ENCODE measurements at places on chromosomes 4 and X.

- no peak for DNase-seq
Observed at GRCh38 chrX:40108162-40108958, 10.6 kb upstream of the BCOR start.

DNA sequence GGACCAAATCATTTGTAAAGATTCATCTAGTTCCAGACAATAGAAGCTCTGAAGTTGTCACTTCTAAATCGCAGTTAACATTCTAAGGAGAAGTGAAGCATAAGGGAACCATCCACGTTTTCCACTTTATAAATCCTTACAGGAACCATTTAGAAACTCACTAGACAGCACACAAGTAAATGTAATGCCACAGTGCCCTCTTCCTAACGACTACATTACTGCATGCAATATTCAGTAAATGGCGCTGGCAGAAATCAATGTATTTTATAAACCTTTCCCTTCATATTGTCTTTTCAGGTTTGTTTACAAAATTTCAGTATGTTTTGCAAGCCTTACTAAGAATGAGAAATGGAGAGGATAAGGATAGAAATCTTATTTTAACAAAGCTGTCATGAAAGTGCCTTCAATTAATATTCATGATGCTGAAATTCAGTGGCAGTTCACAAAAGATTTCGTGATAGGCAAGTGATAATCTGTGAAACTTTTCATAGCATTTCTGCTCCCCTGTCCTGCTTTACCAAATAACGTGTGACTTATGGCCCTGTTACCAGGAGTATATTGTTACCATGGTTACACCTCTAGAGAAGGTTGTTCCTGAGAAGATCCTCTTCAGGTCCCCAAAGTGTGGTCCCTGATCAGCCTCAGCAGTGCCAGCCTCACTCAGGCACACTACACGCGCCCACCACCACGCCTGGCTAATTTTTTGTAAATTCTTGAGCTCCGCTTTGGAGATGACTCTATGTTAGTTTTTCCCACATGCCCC is 54.2 kb downstream of the TMA16 start:
- peak; percentile 65 for DNase-seq

DNA sequence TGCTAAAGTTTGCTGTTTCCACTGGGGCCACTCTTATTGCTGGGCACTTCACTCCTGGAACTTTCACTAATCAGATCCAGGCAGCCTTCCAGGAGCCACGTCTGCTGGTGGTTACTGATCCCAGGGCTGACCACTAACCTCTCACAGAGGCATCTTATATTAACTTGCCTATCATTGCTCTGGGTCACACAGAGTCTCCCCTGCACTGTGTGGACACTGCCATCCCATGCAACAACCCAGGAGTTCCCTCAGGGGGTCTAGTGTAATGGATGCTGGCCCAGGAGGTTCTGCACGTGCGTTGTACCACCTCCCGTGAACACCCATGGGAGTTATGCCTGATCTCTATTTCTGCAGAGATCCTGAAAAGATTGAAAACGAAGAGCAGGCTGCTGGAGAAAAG is 41.8 kb upstream of the IQSEC2 start:
- no peak for DNase-seq

DNA sequence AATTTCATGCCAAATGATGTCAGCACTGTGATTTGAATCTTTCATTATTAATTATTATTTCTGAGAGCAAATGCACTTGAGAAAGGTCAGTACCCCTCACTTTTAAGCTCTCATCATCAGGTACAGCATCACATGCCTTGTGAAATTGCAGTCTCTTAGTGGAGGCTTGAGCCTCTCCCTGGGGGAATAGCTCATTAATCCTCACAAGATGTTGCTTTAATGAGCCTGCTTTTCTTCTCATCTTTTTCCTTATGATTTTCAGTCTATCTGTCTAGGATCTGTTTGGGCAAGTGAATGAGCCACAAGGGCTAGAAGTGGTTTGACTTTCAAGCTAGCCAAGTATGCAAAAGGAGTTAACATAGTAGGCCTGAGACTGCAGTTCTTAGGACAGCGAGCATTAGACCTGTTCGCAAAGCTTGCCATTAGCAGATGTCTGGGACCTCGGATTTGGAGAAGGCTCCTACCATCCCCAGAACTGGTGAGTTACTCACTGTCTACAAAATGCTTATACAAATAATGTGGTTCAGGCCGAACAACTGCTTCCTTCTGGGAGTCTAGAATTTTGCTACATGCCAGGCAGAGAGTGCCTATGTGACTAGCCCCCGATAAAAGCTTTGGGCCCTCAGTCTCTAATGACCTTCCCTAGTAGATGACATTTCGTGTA is 174.5 kb downstream of the IL15 start:
- no peak for DNase-seq

GRCh38 chrX:155544881-155545280 is 67.9 kb downstream of the TMLHE start:
- DNase-seq = no peak

- DNase-seq = no peak
Observed at GRCh38 chr4:151389311-151389710, 19.7 kb upstream of the FHIP1A start.

- no peak for DNase-seq
Observed at GRCh38 chr4:96524311-96524875, 684.5 kb downstream of the PDHA2 start.

GRCh38 chr4:83561381-83561780 is 25.5 kb downstream of the GPAT3 start:
- peak; percentile 9 for DNase-seq

DNA sequence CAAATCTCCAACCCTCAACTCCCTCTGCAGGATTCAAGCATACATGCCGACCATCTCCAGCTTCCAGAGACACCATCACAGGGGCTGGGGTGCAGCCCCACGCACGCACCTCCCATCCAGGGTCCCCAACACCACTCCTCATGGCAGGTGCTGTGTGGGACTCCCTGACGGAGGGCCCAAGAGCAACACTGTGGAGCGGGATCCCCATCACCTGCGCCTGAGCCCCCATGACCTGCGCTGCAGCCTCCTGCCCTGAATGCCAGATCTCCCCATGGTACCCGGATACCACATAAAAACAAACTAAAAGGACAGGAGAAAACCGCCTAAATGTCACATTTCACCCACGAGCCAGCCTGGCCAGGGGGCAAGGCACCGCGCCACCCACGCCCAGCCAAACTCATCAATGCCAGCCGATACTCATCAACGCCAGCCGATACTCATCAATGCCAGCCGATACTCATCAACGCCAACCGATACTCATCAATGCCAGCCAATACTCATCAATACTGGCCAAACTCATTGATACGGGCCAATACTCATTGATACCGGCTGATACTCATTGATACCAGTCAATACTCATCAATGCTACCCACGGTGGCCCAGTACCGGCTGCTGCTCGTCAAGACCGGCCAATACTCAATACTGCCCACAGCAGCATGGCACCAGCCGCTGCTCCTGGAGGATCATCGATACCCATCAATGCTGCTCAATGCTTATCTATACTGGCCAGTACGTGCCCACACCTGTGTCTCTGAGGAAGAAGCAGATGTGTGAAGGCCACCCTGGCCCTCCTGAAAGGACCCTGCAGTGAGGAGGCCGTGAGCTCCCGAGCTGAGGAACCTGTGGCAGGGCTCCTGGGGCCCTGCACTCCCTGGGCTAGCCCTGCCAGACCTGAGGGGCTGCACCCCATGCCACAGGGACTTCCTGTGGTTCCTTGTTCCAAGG is 6.2 kb downstream of the CTBP1 start:
- DNase-seq = no peak

DNA sequence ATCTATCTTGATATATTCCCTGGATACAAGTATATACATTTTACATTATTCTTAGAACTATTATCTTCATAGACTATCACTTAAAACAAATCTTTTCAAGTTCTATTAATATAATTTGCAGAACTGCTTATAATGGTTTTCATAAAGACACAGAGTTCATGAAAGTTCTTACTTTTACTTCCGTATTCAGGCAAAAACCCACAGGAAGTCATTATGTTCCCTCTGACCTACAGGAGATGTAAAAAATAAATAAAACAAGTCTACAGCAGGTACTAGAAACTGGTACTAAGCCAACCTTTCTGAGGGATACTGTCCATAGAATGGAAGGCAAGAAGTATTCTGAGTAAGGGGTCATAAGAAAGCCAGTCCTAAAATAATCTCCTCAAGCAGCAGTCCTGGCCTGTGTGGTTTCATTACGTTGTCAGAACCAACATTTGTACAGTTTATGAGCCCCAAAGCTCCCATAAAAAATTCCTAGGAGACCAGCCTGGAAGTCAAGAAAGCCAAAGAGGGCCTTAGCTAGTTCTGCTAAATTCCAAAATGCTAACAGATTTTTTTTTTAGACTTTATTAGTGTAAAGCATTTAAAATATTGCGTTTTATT is 68.6 kb downstream of the CAMK2D start:
- peak; percentile 43 for DNase-seq

DNA sequence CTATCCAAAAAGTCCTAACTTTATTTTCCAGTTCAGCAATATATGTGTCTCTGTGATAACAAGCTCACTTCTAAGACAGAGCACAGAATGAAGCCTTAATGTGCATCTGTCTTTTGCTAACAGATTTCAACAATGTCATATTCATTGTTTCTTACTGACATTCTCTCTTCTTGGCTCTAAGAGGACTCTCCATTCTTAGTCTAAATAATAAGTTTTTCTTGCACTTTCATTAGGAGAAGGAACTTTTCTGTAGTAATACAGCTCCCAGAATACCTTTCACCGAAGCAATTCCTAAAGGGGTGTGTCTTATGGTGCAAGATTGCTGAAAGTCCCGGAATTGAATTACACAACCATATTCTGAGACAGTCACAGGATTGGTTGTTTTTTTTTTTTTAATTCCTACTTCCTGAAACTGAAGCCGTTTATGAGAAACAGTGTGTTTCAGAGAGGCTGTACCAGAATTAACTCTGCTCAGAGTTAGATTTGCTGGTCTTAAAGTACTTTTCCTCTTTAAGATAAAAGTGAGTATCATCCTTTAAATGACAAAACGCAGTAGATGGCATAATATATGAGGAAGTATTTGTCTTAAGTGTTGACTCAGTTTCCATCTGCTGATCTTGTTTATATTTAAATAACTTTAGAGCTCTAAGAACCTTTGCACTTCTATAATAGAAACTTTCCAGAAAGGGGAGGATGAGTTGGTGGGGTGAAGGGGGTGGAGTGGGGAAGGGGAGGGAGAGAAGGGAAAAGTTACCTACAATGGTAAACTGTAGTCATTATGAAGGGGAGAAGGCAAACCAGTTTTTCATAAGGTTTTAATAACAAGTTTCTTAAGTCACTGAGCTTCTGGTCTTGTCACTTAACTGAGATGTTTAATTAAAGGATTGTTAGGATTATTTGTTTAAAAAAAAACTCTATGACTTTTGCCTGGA is at the start of gene ALPK1:
Gene ALPK1 (plus strand): TSS at position 421 of the 932 bp plus-strand sequence.
- DNase-seq = peak; percentile 54

GRCh38 chr4:33494150-33494549 is 2750.2 kb downstream of the ARAP2 start:
- DNase-seq = no peak

GRCh38 chr4:76733068-76733771 is 164.7 kb downstream of the SOWAHB start:
- DNase-seq = no peak

- no peak for DNase-seq
Observed at GRCh38 chr4:150385606-150386005, 196.3 kb upstream of the MAB21L2 start.

GRCh38 chr4:94302191-94302590 is 40.4 kb downstream of the HPGDS start:
- no peak for DNase-seq

GRCh38 chrX:802846-803245 is 172.3 kb downstream of the SHOX start:
- DNase-seq = no peak

DNA sequence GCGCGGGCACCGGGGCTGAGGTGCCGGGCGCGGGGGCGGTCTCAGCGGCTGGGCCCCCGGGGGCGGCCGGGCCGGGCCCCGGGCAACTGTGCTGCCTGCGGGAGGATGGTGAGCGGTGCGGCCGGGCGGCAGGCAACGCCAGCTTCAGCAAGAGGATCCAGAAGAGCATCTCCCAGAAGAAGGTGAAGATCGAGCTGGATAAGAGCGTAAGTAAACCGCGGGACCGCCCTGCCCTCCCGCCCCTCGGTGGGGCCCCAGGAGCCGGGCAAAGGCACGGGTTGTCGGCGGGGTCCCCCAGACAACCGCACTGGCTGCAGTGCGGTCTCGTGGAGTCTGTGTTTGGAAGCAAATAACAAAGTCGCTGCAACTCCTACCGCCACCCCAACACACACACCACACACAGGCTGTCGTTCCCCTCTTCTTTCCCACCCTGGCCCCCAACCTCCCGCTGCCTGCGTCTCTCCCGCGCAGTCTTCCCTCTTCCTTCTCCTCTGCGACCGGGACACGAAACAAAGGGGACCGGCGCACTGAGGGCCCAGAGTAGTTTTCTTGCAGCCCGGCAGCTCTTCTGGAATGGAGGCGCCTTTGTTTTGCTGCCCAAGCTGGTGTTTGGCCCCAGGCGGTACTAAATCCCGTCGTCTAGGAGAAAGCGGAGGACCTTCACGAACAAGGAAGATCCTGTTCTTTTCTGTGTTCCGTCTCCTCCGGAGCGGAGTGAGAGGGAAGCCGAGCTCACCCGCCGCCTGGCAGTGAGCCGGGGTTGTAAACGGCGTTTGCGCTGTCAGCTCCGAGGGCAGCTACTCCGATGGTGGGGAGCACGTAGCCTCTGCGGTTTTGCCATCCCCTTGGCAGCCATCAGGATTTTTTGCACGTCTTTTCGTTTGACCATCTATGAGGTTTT is 788 bp downstream of the SAP30 start:
- peak; percentile 45 for DNase-seq

GRCh38 chr4:148834804-148835631 is 392.8 kb upstream of the NR3C2 start:
- DNase-seq = no peak

GRCh38 chr4:40559585-40560465 is 69.8 kb downstream of the RBM47 start:
- no peak for DNase-seq

- DNase-seq = no peak
Observed at GRCh38 chr4:150082241-150082640, 4.0 kb downstream of the DCLK2 start.

GRCh38 chr4:80423553-80424224 is 88.2 kb downstream of the CFAP299 start:
- DNase-seq = no peak

DNA sequence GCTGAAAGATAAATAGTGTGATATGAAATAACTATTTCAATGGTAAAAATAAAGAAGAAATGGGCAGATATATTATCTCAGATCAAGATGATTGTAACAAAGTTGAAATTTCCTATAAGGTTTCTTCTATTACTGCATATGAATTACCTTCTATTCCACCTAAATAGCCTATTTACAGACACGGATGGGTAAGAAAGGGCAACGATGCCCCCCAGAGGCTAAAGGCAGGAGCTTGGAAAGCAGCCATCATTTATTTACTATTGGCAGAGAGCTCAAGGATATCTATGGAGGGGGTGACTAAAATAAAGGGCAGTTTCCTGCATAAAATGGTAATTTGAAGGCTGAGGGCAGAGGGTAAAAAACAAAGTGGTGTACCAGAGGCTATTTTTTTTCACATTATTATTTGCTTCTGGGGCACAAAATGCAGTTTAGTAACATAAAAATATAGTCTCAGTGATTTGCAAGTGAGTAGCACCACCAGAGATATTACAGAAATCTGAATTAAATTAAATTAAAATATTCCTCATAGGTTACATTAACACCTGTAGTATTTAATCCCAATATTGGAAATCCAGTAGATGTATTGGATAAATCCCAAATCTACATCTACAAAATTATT is 123.1 kb downstream of the BTC start:
- DNase-seq = peak; percentile 50

- DNase-seq = no peak
Observed at GRCh38 chr4:164358400-164358799, 395.5 kb upstream of the SMIM31 start.

- no peak for DNase-seq
Observed at GRCh38 chr4:67810011-67810410, 55.8 kb upstream of the GNRHR start.
